ENCODE measurements at places on chromosomes 16 and 17. TPM values are rescaled to one million over a fixed set of nuclear protein-coding genes. Genes with fewer than 3 reads are reported as not detected.

The UBN1 gene
- 22.2 TPM for total RNA-seq

DNA sequence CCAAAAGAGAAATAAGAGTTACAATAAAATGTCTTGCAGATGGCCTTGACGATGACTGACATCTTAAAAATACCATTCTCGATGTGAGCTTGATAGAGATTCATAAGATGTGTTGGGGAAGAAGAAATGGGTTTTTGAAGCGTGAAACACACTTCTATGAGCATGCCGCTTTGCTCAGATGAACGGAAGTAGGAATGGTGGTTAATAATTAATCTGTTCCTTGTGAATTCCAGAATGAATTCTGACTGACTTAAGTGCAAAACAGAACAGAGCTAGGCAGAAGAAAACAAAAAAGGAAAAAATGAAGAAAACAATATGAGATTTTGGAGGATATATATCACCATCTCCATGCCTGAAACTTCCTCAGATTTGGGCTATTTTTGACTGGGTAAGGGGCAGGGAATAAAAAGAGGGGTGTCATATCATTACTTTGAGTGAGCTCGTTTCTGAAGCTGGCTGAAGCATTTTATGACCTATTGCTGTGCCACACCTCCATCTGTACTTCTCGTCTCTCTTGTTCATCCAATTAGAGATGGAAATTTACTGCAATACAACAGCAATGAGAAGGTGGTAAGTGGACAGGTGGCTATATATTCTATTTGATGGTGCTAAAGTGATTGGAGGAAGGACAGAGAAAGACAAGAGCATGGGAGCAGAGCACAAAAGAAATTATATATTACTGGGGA is 1152.0 kb upstream of the CDH8 start:
- DNase-seq: peak; percentile 5

DNA sequence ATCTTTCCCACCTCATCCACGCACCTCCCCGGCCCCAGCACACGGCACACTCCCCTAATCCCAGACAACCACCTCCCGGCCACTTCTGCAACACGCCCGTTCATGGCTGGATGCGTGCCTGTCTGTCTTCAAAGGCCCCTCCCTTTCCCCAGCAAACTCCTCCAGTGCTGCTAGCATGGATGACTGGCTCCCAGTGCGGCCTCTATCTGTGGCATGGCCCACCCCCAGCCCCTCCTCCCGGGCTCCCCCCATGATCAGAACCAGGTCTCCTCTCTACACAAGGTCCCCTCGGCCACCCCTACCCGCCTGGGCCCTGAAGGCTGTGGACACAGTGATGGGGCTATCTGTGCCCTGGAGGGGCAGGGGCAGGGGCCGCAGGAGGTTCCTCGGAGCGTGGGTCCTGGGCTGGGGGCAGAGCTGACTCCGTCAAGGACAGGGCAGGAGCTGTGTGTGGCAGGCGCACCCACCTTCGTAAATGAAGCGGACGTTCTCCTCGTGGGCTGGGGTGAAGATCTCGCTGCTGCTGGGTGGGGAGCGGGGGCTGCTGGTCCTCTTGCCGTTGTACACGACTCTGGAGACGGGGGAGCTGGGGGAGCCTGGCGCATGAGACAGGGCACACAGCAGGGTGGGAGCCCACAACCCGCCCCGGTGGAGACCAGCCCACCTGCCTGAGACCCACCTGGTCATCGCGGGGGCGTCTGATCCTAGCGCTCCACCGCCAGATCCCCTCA is 9.1 kb downstream of the MCRIP1 start:
- DNase-seq: no peak

DNA sequence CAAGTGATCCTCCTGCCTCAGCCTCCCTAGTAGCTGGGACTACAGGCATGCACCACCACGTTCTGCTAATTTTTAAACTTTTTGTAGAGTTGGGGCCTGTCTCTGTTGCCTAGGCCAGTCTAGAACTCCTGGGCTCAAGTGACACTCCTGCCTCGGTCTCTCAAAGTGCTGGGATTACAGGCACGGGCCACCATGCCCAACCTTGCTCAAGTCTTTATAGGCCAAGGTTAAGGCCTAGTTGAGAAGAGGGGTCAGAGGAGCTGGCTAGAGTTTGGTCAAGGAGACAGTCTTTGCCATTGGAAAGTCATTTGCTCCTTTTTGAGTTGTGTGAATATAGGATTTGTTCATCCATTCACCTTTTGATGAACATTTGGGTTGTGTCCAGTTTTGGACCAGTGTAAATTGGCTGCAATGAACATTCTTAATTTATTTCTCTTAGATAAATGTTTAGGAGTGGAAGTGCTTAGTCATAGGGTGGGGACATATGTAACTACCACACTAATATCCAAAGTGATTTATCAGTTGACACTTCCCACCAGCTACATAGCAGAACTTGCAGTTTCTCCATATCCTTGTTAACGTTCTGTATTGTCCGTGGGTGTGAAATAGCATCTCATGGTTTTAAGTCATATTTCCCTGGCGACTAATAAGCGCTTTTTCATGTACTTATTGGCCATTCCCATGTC is 30.7 kb upstream of the ARHGAP17 start:
- DNase-seq: peak; percentile 56

- no peak for DNase-seq
Measured at GRCh38 chr16:87114832-87115231, 202.4 kb downstream of the C16orf95 start.
